Activated CD4-positive, alpha-beta memory T cell treated with anti-CD3 and anti-CD28 coated beads for 36 hours (primary cell): ENCODE measurements at places on chromosomes 5 and 9. TPM values are rescaled to one million over a fixed set of nuclear protein-coding genes. Genes with fewer than 3 reads are reported as not detected.

- no peak for DNase-seq
- H3K36me3 ChIP-seq: no peaks in the 10 kb centered on the region
- H3K27me3 ChIP-seq: no peaks in the 10 kb centered on the region
- no peak overlapping the region for H3K27ac ChIP-seq
- no peaks in the 10 kb centered on the region for H3K4me1 ChIP-seq
Measured at GRCh38 chr5:88556406-88556805, 287.8 kb upstream of the TMEM161B start.

- no peak overlapping the region for H3K4me3 ChIP-seq
- peaks cover 10% of the 10 kb centered on the region for H3K4me1 ChIP-seq
- peak; percentile 26 for DNase-seq
- H3K27me3 ChIP-seq: peaks cover 8% of the 10 kb centered on the region
- H3K36me3 ChIP-seq: no peaks in the 10 kb centered on the region
Measured at GRCh38 chr9:33186457-33187168, 19.5 kb upstream of the B4GALT1 start.

DNA sequence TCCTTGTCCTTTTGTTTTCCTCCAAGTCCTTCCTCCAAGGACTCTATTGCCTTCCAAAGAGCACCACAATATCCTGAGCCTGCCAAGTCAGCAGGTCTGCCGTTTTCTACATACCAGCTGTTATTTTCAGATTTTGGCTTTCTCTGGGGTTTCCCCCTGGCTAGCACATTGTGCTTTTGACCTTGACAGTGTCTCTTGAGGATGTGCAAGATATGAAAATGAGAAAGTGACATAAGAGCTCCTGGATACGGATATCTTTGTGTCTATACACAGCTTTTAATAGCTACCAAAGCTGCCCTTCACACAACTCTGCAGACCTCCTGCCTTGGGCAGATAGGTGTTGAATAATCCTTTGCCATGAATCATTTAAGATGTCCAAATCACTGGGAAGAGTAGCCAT is 67.0 kb downstream of the HAPLN1 start:
- H3K36me3 ChIP-seq: no peaks in the 10 kb centered on the region
- H3K4me1 ChIP-seq: no peaks in the 10 kb centered on the region
- H3K27ac ChIP-seq: no peak overlapping the region
- no peak overlapping the region for H3K4me3 ChIP-seq
- no peak for DNase-seq
- no peaks in the 10 kb centered on the region for H3K27me3 ChIP-seq

GRCh38 chr5:92144824-92145223 is 761.7 kb upstream of the ARRDC3 start:
- H3K4me1 ChIP-seq: no peaks in the 10 kb centered on the region
- no peaks in the 10 kb centered on the region for H3K36me3 ChIP-seq
- H3K27me3 ChIP-seq: no peaks in the 10 kb centered on the region

DNA sequence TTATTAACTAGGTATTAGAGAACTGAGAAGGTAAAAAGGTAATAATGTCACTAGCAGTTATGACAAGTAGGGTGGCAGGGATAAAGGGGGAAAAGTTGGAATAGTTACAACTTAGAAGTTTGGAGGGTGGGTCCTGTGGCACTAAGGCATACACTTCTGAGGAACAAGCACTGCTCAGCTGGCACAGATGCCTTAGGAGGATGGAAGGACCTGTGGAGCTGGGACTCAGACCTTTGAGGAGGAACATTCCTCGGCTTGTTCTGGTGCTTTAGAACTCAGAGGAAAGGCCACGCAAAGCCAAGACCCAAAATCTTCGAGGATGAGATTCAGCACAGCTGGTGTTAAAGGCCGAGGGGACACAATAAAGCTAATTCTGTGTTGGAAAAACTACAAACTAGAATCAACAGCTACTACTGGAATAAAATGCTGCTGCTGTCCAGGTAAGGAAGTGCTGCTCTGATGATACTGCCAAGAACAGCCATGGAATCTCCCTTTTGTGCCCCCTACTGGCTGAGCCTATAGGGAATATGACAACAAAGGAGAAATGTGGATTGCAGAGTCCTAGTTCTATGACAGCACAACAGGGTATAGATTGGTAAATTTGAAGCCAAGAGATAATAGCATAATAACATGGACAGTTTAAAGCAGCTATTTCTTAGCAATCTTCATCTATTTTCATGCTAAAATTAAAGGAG is 126.7 kb downstream of the SLC25A46 start:
- H3K36me3 ChIP-seq: no peaks in the 10 kb centered on the region
- no peaks in the 10 kb centered on the region for H3K4me1 ChIP-seq
- peaks cover 7% of the 10 kb centered on the region for H3K27me3 ChIP-seq
- peak; percentile 13 for DNase-seq

GRCh38 chr9:124932333-124932732 is 8.6 kb downstream of the GOLGA1 start:
- no peak overlapping the region for H3K27ac ChIP-seq
- H3K36me3 ChIP-seq: peaks cover 39% of the 10 kb centered on the region
- peaks cover 7% of the 10 kb centered on the region for H3K4me1 ChIP-seq
- no peak for DNase-seq
- no peak overlapping the region for H3K4me3 ChIP-seq
- no peaks in the 10 kb centered on the region for H3K27me3 ChIP-seq

- H3K4me3 ChIP-seq: no peak overlapping the region
- H3K4me1 ChIP-seq: peaks cover 21% of the 10 kb centered on the region
- no peak overlapping the region for H3K27ac ChIP-seq
- H3K36me3 ChIP-seq: no peaks in the 10 kb centered on the region
- H3K27me3 ChIP-seq: peaks cover 8% of the 10 kb centered on the region
Measured at GRCh38 chr9:101514071-101514470, 19.6 kb upstream of the RNF20 start.

DNA sequence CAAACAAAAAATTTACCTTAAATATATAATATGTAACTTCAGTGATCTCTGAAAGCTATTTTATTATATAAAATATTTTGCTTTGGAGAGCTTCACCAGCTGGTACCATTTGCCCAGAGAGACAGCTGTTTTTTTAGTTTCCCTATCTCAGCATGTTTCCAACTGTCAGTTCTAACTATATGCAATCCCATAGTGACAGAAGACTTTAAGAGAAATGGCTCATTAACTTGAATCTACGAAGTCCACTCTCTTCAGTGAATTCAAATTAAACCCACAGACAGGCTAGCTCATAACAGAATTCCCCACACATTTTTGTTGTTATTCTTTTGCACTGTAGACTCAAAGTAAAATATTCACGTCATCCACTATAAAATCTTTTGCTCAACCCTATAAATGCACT is 251.8 kb upstream of the POU5F2 start:
- H3K27ac ChIP-seq: no peak overlapping the region
- H3K27me3 ChIP-seq: no peaks in the 10 kb centered on the region

DNA sequence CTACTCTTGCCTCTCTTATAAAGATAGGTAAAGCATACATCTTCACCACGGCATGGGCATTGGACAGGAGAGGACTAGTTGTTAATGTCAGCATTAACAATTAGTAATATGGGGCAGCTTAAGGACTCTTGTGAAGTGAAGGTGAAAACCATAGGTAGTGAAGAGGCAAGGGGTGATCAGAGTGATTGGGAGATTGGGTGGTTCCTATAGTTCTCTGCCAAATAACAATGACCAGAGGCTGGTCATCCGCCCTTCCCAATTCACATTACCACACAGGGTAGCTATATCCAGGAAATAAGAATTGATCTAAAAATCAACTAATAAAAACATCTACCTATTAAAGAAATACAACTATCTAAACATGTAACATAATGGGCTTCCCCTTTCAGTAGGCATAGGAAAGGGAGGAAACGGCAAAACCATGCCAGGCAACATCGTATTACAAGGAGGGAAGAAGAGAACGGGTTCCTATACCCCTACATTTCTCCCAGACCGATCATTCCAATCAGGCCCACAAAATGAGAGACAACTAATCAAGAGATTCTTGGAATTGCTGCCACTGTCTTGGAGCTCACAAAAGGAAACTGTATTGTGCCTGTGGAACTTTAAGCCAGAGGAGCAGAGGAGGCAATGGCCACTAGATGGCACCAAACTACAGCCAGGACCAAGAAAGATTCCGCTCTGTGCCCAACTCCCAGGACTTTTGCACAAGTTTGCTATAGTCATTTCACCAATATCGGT is 121.6 kb downstream of the FBXL17 start:
- H3K27ac ChIP-seq: no peak overlapping the region
- peaks cover 10% of the 10 kb centered on the region for H3K4me1 ChIP-seq

GRCh38 chr5:42655982-42656650 is 100.5 kb upstream of the CCDC152 start:
- no peak overlapping the region for H3K4me3 ChIP-seq
- DNase-seq: no peak
- no peak overlapping the region for H3K27ac ChIP-seq
- H3K36me3 ChIP-seq: no peaks in the 10 kb centered on the region

DNA sequence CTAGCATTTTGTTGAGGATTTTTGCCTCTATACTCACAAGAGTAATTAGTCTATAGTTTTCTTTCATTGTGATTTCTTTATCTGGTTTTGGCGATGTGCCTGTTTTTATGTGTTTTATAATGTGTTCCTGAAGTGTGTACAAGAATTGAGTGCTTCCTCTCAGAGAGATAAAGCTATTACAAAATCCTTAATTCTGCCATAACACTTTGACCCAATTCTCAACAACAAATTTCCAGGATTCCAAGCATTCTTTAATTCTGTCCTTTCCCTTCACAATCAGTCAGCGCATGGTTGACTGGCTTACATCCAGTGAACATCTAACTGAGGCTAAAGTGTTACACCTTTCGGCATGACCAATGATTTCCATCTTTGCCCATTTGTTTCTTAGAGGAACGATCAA is 282.9 kb upstream of the MVB12B start:
- H3K36me3 ChIP-seq: peaks cover 3% of the 10 kb centered on the region
- H3K4me3 ChIP-seq: no peak overlapping the region
- no peak overlapping the region for H3K27ac ChIP-seq
- no peaks in the 10 kb centered on the region for H3K4me1 ChIP-seq

GRCh38 chr5:151214614-151215545 is 9.0 kb downstream of the CCDC69 start:
- H3K4me1 ChIP-seq: peaks cover 68% of the 10 kb centered on the region
- H3K36me3 ChIP-seq: peaks cover 17% of the 10 kb centered on the region
- peak; percentile 53 for DNase-seq
- peak overlapping the region; percentile 97 for H3K27ac ChIP-seq
- peak overlapping the region; percentile 82 for H3K4me3 ChIP-seq
- no peaks in the 10 kb centered on the region for H3K27me3 ChIP-seq

DNA sequence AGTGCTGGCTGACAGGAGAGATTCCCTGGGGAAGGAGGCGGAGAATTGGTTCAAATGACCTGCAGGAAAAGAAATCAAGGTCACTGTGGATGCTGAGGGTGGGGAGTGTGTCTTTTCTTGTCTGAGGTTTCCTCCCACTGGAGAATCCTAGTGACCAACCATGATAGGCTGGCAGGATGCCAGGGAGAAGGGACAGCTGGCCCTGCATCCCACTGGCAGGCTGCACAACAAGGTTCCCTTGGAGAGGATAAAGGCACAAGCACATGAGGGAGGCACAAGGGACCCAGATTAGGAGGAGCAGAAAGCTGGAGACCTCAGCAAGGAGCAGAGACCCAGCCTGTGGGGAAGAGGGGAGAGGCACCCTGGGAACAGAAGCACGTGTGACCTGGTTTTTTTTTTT is 11.4 kb upstream of the ZDHHC12 start:
- H3K36me3 ChIP-seq: peaks cover 12% of the 10 kb centered on the region
- H3K4me3 ChIP-seq: no peak overlapping the region
- no peak overlapping the region for H3K27ac ChIP-seq
- H3K4me1 ChIP-seq: no peaks in the 10 kb centered on the region

- peaks cover 4% of the 10 kb centered on the region for H3K36me3 ChIP-seq
- H3K4me3 ChIP-seq: peak overlapping the region; percentile 31
- peaks cover 86% of the 10 kb centered on the region for H3K4me1 ChIP-seq
Measured at GRCh38 chr5:35794684-35795375, 61.9 kb upstream of the IL7R start.

DNA sequence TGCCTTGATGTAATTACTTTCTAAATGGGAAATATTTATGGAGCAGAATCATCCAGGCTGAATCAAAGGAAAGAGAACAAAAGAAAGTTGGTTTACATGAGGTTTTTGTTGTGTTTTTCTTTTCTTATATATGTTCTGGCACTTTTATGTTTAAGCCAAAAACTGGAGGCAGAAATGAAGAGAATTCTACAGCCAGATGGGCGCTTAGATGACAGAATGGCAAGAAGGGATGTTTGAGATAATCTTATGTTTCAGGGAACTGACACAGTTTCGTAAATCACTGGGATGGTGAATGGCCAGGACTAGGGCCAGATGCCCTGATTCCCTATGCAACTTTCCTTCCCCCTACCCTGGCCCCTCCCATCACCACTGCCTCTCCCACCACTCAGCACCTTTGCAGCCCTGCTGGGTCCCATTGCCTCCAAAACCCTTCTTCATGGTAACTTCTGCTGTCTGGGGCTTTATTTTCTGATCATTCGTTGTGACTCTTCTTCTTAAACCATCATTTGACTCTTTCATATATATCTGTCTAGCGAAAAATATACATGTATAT is 111.8 kb downstream of the EFNA5 start:
- no peak for DNase-seq
- no peaks in the 10 kb centered on the region for H3K4me1 ChIP-seq
- peaks cover 7% of the 10 kb centered on the region for H3K27me3 ChIP-seq
- H3K36me3 ChIP-seq: no peaks in the 10 kb centered on the region
- no peak overlapping the region for H3K4me3 ChIP-seq

DNA sequence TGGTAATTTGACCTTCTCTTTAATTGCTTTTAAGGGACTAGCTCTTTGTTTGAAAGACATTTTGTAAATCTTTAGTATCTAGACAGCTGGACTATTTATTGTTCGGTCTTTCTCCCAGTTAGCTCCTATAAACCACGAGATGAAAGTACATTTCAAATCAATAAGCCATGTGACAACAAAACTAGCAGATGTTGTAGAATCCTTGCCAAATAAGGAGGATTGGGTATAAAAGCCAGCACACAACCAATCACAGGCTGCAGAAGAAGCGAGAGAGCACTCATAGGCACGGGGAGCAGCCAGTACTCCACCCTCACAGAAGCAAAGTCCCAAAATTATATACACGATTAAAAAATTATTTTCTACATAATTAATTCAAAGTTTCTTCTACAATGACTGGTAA is 8.1 kb upstream of the OMD start:
- H3K27me3 ChIP-seq: no peaks in the 10 kb centered on the region
- no peak overlapping the region for H3K27ac ChIP-seq
- peaks cover 1% of the 10 kb centered on the region for H3K36me3 ChIP-seq
- H3K4me3 ChIP-seq: no peak overlapping the region
- no peak for DNase-seq

GRCh38 chr9:133876836-133877235 is 115.3 kb downstream of the VAV2 start:
- H3K4me3 ChIP-seq: no peak overlapping the region
- no peak for DNase-seq
- no peaks in the 10 kb centered on the region for H3K27me3 ChIP-seq
- no peak overlapping the region for H3K27ac ChIP-seq
- no peaks in the 10 kb centered on the region for H3K36me3 ChIP-seq

Gene SNCAIP
- not detected for total RNA-seq

Gene TLX3
- total RNA-seq: not detected

Gene EQTN
- total RNA-seq: not detected

Gene CSF1R
- 0.78 TPM for total RNA-seq

Gene CCDC152
- 6.2 TPM for total RNA-seq

Gene FKTN
- 15.8 TPM for total RNA-seq

Gene AIF1L
- total RNA-seq: 1.4 TPM

Gene C5orf52
- not detected for total RNA-seq
